ENCODE measurements at places on chromosomes 7 and 10.

DNA sequence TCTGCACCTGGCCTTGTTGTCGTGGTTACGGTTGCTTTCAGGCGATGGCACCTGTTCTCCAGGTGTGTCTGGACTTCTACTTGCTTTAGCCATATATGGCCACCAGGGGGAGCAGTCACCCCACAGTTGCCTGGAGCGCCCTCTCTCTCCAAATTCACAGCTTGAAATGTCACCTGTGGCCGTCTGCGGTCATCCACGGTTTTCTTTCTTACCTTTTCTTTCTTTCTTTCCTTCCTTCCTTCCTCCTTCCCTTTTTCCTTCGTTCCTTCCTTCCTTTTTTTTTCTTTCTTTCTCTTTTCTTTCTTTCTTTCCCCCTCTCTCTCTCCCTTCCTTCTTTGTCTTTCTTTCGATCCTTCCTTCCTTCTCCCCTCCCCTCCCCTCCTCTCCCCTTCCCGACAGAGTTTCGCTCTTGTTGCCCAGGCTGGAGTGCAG lies 150.5 kb upstream of the VKORC1L1 start:
- DNase-seq, result peak; percentile 61

GRCh38 chr7:2757904-2758672 lies 70.1 kb downstream of the AMZ1 start:
- DNase-seq, result peak; percentile 34

GRCh38 chr10:131901181-131901829 lies 497 bp downstream of the PPP2R2D start:
- DNase-seq, result peak; percentile 41

GRCh38 chr10:8975535-8975934 lies 921.0 kb downstream of the GATA3 start:
- no peak for DNase-seq

DNA sequence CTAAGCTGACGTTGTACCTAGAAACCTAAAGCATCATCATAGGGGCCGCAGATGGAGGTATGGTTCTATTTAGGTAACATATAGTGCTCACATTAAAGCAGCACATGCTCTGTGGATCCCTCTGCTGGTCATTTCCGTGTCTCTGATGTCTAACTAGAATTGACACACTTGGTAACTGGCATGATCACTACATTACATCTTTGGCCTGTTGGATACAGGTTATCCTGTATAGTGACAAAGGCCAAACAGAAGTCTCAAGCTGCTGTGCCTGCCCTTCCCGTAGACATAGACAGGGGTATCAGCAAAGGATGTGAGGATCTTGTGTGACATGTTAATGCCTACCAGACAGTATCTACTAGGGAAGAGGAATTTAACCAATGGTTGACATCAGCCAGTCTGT lies 51.2 kb downstream of the KIF5B start:
- DNase-seq, result peak; percentile 7

GRCh38 chr7:28211006-28211405 lies 30.4 kb upstream of the JAZF1 start:
- no peak for DNase-seq

DNA sequence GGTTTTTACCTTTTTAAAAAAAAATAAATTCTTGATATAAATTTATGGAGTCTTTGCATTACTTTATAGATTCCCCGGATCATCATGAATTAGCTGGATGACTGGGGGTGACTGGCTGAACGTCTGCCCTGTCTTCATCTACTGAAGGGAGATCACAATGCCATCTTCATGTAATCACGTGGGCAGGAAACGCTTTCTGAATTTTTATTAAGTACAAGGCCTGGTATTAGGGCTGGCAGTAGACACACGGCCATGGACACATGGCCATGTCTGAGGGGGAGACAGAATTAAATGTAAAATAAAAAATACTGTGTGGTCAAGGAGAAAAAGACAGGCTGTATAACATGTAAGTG lies 111.2 kb downstream of the VIPR2 start:
- no peak for DNase-seq

GRCh38 chr10:102185272-102185671 lies 33.1 kb downstream of the NOLC1 start:
- no peak for DNase-seq

GRCh38 chr7:129801882-129802281 lies 150.9 kb downstream of the UBE2H start:
- DNase-seq, result no peak

GRCh38 chr10:97916586-97916985 lies 66.9 kb downstream of the GOLGA7B start:
- DNase-seq, result no peak

DNA sequence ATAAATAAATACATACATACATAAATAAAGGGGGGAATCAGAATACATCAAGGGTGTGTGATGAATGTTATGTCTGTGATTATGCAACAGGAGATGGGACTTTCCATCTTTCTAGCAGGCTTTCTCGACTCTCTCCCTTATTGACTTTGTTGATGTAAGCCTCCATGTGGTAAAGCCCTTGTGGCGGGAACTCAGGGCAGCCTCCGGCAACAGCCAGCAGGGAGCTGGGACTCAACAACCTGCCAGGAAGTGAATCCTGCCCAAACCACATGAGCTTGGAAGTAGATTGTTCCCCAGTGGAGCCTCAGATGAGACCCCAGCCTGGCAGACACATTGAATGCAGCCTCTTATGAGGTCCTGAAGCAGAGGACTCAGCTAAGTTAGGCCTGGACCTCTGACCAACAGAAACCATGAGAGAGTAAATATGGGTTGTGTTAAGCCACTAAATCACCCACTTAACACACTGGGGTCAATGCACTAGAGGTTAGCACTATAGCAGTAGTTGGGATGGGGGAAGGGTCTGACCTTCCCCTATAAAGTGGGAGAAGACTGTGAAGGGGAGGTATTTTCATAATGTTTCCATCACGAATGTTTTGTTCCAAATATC lies 104.0 kb downstream of the JCAD start:
- DNase-seq, result no peak

DNA sequence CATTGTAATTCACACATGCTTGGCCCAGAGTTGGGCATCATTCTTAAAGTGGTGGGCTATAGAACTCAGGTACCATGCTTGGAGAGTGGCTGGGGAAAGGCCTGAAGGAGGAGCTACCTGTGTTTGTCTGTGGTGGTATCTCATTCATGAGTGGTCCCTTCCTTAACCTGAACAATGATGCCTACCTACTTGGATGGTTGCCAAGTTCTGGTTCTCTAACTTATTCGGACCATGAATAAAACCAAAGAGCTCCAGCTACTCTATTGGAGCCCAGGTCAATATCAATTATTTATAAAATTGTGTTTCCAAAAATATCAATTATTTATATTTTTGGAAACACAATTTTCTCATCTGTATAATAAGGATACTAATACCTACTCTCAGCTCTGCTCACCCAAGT lies 2.9 kb upstream of the GPR37 start:
- no peak for DNase-seq

GRCh38 chr7:5679048-5679812 lies 102.2 kb downstream of the RNF216 start:
- no peak for DNase-seq

DNA sequence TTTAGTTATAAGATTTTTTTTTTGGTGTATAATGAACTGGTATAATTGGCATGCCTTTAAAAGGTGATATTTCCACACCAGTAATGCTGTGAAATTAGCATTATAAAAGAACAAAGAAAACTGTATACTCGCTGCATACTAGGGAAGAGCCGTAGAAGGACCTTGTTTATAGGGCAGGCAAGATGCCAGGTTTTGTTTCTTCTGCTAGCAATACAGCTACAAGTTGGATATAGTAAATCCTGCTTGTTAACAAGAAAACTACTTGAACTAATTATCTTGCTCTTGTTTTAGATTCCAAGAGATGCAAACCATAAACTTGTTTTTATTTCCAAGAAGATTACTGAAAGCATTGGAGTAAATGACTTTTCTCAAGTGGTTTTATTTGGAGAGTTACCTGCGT lies 1.9 kb downstream of the DNAH11 start:
- no peak for DNase-seq

GRCh38 chr7:12623885-12624498 lies 53.5 kb downstream of the SCIN start:
- DNase-seq, result no peak

DNA sequence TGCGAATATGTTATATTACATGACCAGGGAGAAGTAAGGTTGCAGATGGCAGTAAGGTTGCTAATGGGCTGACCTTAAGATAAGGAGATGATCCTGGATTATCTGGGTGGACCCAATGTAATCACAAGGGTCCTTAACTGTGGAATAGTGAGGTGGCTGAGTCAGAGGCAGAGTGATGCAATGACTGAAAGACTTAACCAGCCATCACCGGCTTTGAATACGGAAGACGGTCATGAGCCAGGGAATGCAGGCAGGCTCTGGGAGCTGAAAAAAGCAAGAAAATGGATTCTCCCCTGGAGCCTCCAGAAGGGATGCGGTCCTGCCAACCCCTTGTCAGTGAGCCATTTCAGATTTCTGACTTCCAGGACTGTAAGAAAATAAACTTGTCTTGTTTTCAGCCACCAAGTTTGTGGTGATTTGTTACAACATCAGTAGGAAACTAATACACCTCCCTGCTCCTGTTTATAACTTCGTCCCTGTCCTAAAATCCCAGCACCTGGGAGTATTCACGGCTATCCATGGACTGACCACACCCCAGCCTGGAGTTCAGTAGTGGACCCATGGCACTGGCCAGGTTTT lies 4.6 kb upstream of the C10orf95 start:
- no peak for DNase-seq

GRCh38 chr10:53108317-53108934 lies 335.8 kb upstream of the MBL2 start:
- no peak for DNase-seq

- no peak for DNase-seq
Measured at GRCh38 chr10:73485320-73485719, 10.5 kb downstream of the PPP3CB start.

GRCh38 chr10:132666705-132667341 lies 119.1 kb downstream of the NKX6-2 start:
- no peak for DNase-seq

DNA sequence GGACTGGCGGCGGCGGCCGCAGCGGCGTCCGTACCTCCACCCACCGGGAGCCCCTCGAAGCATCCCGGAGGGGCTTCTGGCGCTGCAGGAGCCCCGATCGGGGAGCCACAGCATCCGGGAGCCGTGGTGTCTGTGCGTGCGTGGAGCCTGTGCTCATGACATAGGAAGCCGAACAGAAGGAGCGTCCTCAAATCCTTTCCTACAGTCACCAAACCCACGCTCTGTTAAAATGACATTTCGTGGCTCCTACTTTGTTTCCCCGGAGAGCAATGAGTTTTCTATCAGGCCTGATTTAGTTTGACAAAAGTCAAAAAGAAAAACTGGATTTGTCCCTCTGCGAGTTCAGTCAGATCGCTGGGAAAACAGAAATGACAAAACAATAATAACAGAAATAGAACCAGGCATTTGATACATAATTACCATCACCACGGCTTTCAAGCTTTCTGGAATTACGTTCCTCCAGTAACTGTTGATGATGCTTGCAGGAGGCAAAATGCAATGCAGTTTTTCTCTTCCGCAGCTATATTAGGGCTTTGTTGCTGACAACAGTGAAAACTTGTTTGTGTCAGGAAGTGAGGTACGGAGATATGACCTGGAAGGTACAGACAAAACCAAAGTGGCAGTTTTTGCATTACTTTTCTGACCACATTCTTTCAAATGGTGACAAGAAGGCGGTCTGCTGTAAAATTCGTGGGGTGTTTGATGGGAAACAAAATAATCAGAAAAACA lies 219.3 kb upstream of the MKLN1 start:
- DNase-seq, result peak; percentile 24

GRCh38 chr10:72846238-72846637 lies 47.3 kb upstream of the OIT3 start:
- no peak for DNase-seq

DNA sequence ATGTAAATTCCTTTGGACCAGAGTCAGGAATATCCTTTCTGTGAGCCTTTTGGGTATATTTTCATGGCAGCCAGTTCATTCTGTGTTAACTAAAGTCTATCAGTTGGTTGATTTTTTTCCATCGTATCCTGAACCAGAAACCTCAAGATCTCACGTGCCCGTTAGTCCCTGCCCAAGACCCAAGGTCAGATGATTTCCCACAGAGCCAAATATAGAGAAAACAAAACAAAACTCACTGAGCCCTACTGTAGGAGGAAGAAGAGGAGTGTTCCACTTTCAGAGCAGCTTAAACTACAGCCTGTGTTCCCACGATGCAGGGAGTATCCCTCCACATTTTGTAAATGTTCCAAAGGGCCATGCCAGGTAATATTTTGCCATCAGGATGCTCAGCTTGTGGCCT lies 96.0 kb upstream of the ADO start:
- no peak for DNase-seq

DNA sequence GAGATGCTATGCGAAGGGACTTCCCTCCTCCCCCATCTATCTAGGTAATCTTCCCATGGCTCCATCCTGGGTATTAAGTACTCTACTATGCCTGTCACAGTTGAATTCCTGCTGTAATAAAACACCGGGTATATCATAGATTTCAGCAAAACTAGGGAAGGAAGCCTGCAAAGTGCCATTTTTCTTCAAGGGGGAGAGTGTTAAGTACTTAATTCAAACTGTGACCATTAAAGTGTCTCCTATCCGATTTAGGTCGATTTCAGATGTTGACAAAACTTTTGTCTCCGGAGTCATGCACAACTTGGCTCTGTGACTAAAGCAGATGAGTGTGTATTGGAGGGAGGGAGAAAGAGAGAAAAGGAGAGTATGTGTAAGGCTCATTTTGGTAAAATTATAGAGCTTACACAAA lies 4.6 kb downstream of the HOXA4 start:
- DNase-seq, result no peak

- peak; percentile 71 for DNase-seq
Measured at GRCh38 chr7:25950488-25951413, 201.2 kb upstream of the NFE2L3 start.

DNA sequence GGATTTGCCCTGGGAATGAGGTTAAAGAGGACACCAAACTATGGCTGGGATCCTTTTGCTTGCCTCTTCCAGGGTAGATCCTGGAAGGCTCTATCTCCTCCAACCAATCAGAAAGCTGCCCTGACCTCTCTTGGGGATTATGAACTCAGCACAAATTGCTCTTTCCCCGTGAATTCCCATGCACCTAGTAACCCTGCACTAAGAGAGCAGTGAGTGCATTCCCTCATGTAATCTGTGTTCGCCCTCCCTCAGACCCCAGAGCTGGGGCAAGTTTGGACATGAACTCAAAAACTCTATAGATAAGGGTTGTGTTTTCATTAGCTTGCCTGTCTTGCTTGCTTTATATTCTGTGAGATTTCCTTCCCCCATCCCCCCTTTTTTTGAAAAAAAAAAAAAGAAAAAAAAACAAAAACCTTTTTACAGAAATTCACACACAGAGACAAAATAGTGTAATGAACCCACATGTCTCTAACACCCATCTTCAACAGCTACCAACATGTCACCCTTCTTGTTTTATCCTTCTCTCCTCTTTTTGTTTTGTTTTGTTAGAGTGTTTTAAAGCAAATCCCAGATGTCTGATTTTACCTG lies 225.5 kb upstream of the TCF7L2 start:
- no peak for DNase-seq

DNA sequence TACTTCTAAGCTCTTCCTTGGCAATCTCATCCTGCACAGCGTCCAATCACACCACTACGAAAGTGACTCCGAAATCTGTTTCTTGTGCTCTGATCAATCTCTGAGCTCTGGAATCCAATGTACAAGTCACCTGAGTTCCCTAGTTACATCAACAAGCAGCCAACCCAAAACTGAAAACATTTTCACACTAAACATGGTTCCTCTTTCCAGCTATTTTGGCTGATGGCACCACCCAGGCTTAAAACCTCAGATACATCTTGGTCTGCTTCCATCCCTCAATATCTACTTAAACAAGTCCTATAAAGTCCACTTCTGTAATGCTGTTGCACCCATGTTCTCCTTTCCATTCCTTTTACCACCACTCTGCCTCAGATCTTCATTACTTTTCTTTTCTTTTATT lies 3.6 kb downstream of the BLOC1S2 start:
- no peak for DNase-seq
